ENCODE measurements at places on chromosomes 7 and 10. TPM values are rescaled to one million over a fixed set of nuclear protein-coding genes. Genes with fewer than 3 reads are reported as not detected.

Gene ATG9B
- 14.0 TPM for total RNA-seq

Gene RBM28
- 55.3 TPM for total RNA-seq

Gene RBP4
- total RNA-seq, result not detected

Gene INMT
- total RNA-seq, result not detected

Gene KLLN
- 0.43 TPM for total RNA-seq

Gene NKX1-2
- total RNA-seq, result not detected

All from activated CD8-positive, alpha-beta T cell treated with anti-CD3 and anti-CD28 coated beads for 36 hours (primary cell).